ENCODE measurements at places on chromosomes 13 and 19.
A peak's percentile ranks its signal among the peaks of the same experiment; 100 is the strongest.

DNA sequence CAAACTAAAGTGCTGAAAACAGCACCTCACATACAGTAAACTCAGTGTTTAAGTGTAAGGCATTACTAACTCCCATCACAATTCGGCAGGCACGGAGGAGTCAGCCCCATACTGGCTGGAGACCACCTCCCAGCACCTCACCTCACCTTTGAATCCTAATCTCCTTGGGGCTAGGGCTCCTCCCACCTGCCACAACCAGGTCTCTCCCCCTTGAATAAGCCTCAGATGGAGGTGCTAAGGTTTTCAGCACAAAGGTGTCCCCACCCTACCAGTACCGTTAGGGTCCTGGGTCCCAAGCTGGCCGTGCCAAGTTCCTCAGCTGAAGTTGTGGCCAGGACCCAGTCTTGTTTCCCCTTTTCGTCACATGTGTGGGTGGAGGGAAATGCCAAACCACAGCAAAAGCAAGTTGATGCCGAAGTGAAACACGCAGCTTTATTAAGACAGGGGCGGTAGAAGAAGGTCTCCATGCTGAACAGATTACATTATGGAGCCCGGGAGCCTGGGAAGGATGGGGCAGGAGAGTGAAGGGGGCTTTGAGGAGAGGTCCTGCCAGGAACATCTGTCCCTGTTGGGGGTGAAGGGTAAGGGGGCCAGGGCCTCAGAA is at the start of gene IGFLR1:
IGFLR1 (minus strand) TSS at position 332 of the 604 bp plus-strand sequence. CDS start 1,272 bp downstream, outside the sequence.
- DNase-seq: no peak

DNA sequence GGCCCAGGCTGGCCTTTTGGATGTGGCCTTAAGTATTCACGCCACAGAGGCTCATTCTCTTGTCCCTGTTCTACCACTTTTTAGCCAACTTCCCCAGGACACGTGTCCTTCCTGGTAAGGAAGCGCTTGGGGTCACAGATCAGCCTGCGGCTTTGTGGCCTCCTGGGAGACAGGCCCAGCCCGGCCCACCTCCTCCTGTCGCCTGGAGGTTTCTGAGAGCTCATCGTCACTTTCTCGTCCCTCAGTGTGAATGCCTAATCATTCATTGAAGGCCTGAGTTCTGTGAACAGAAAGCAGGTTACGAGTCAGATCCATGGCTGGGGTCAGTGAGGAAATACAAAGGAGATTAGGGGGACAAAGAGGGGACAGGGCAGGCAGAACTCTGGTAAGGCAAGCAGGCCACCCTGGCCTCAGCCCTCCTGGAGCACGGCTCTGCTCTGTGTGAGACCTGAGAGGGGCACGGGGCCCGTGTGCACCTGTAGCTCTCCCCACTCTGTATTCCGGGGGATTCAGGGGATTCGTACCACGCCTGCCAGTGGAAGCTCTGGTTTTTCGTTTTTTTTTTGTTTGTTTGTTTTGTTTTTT is 38.6 kb upstream of the TSHZ3 start:
- DNase-seq: no peak

GRCh38 chr13:106234636-106235035 is 300.8 kb downstream of the EFNB2 start:
- DNase-seq: no peak

- peak; percentile 99 for DNase-seq
Observed at GRCh38 chr13:40206241-40207000, 460.0 kb downstream of the FOXO1 start.

DNA sequence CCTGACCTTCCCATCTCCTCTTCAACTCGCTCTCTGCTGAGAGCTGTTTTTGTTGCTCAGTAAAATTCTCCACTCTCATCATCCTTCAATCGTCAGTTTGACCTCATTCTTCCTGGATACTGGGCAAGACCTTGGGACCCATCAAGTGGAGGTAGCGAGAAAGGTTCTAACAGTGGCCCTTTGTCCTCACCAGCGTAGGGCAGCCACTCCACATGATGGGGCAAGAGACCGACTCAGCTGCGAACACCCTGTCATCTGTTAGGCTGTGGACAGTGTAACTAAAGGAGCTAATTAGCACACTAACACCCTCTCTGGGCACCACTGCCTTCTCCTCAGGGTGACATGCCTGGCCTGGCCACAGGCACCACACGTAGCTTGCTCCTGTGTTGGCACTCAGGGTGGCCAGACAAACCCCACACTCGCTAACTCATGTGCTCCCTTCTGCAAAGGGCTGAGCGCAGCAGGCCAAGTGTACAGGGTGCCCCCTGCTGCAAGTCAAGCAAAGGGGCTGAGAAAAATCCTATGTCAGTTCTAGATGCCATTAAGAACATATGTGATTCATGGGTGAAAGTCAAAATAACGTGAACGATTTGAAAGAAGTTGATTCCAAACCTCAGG is 1216.0 kb downstream of the SLITRK5 start:
- DNase-seq: no peak

- DNase-seq: no peak
Observed at GRCh38 chr19:9935506-9936325, 599 bp downstream of the OLFM2 start.

- DNase-seq: no peak
Observed at GRCh38 chr13:35720690-35721554, 244.4 kb upstream of the MAB21L1 start.

DNA sequence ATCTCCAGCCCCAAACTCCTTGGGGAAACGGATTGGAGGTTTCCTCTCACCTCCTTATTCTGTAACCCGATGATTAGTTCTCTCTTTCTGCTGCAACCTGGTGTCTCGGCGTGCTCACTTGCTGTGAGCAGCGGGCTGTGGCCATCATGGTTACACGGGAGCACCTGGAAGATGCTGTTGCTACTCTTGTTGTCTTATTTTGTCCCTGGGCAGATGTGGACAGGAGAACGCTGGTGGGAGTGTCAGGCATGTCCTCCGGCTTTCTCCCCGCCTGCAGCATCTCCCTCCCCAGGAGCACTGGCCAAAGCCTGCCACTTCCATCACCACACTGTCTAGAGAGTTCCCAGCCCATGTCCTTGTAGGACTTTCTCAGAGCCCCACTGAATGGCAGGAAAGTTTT is 211.8 kb upstream of the ZNF536 start:
- DNase-seq: no peak

- DNase-seq: no peak
Observed at GRCh38 chr13:90751026-90751425, 596.5 kb upstream of the MIR17HG start.

DNA sequence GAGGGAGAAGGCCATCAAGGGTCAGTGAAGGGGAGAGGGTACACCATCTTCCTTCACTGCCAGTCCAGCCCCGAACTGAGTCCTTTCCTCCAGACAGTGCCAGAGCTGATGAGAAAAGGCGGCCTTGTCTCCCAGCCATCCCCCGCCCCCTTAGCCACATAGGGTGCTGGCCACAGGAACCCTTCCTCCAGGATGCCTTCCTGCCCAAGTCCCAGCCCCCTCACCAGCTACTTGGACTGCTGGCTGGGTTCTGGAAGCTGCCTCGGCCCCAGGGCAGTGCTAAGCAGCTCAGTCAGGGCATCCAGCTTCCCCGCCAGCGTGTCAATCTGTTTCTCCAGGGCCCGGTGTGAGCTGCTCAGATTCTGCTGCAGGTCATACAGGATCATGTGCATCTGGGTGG is 12.6 kb upstream of the SMG9 start:
- no peak for DNase-seq

Measured in foreskin keratinocyte (primary cell).